Left ventricle myocardium superior (tissue), 1 donor: ENCODE measurements at places on chromosomes 4 and X. TPM values are rescaled to one million over a fixed set of nuclear protein-coding genes. Genes with fewer than 3 reads are reported as not detected.

MTMR8 gene
- 0.17 TPM for total RNA-seq

GRCh38 chrX:77453190-77453589, 6.0 kb downstream of the FGF16 start:
- DNase-seq: no peak

DNA sequence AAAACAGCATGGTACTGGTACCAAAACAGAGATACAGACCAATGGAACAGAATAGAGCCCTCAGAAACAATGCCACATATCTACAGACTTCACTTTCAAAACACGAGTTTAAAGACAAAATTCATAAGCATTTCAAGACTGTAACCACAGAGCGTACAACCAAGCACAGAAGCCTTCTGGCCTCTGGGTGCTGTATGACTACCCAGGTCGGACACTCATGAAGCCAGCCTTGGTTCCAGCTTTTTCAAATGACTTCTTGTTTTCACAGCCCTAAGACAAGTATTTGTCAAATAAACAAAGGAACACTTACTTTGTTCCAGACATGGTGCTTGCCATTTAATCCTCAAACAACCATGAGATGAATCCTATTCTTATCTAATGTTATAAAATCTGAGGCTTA, 536.1 kb upstream of the NR3C2 start:
- DNase-seq: no peak

DNA sequence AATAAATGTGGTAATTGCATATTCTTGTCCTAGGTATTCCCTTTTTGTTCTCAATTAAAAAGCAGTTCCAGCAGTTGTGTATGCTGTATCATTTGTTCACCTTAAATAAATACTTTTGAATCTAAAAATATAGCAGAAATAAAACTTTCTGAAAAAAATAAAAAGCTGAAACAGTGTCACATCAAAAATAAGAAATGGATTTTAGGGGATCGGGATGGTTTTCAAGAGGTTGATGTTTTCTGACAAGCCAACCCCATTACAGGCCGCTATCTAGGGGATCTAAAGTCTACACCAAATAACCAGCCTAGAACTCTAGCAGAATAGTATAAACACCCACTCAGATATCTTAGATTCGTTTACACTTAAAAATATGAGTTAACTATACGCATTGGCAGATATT, 95.4 kb upstream of the MAML3 start:
- DNase-seq: no peak

ZMAT1 gene
- 4.5 TPM for total RNA-seq
